ENCODE measurements at places on chromosomes 16 and 17. TPM values are rescaled to one million over a fixed set of nuclear protein-coding genes. Genes with fewer than 3 reads are reported as not detected.

TMIGD1 gene
- total RNA-seq, result not detected

TPSAB1 gene
- total RNA-seq, result 4.3 TPM

RAMP2 gene
- 39.3 TPM for total RNA-seq

SLC16A3 gene
- 7.8 TPM for total RNA-seq

PRAC1 gene
- not detected for total RNA-seq

CCL18 gene
- 1.4 TPM for total RNA-seq

BAIAP3 gene
- total RNA-seq, result 5.2 TPM

GLP2R gene
- 0.35 TPM for total RNA-seq

CNGB1 gene
- not detected for total RNA-seq

Measured in left ventricle myocardium superior (tissue), 1 donor.